ENCODE measurements at places on chromosomes 3 and 15.

GRCh38 chr15:60635507-60636352 lies 156.8 kb upstream of the ICE2 start:
- DNase-seq: no peak
- no peaks in the 10 kb centered on the region for H3K4me1 ChIP-seq
- H3K4me3 ChIP-seq: no peak overlapping the region
- no peaks in the 10 kb centered on the region for H3K27me3 ChIP-seq
- H3K27ac ChIP-seq: no peak overlapping the region
- H3K36me3 ChIP-seq: no peaks in the 10 kb centered on the region

DNA sequence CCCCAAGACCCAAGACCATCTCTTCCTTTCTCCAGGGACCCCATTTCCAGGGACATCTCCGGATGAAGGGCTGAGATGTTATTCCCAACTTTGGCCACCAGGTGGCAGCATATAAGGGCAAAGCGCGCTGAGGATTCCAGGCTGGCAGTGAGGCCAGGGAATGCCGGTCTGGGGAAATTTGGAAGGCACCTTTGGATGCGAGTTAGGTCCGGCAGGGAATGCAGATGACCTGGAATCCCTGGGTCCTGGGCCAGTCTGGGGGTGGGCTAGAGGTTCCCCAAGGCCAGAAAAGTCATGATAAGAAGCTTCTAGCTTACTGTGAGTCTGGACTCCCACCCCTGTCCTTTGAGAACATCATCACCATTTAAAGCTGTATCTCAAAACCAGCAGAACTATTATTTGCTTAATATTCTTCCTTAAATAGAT lies 1.6 kb upstream of the CHST13 start:
- H3K4me3 ChIP-seq: no peak overlapping the region
- no peaks in the 10 kb centered on the region for H3K36me3 ChIP-seq
- peak; percentile 54 for DNase-seq
- H3K27ac ChIP-seq: no peak overlapping the region

GRCh38 chr15:89795996-89796395 lies 18.7 kb downstream of the ANPEP start:
- H3K4me1 ChIP-seq: no peaks in the 10 kb centered on the region
- H3K27ac ChIP-seq: no peak overlapping the region
- H3K36me3 ChIP-seq: no peaks in the 10 kb centered on the region

- H3K27me3 ChIP-seq: no peaks in the 10 kb centered on the region
- no peak overlapping the region for H3K4me3 ChIP-seq
- peaks cover 3% of the 10 kb centered on the region for H3K4me1 ChIP-seq
- H3K36me3 ChIP-seq: no peaks in the 10 kb centered on the region
- no peak overlapping the region for H3K27ac ChIP-seq
Observed at GRCh38 chr3:168071591-168072322, 24.0 kb downstream of the GOLIM4 start.

- H3K4me1 ChIP-seq: no peaks in the 10 kb centered on the region
- no peak overlapping the region for H3K27ac ChIP-seq
- DNase-seq: no peak
- H3K36me3 ChIP-seq: no peaks in the 10 kb centered on the region
Observed at GRCh38 chr3:189727898-189728297, 96.7 kb downstream of the TP63 start.

DNA sequence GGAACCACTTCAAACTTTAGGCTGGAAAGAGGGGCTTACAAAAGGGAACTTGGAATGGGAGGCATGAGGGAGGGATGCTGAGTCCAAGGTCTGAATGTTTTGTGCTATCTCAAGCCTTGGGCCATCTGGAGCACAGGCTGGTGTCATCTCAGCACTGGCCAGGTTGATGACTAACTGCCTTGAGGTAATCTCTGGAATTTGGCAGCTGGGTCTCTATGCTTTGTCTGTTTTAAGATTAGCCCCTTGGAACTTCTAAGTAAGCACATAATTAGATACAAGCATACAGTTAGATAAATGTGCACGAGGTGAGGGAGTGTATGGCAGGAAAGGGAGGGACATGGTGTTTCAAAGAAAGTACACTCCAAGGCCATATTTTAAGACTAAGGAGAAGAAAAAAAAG lies 252.4 kb upstream of the CCDC54 start:
- no peak overlapping the region for H3K4me3 ChIP-seq
- no peaks in the 10 kb centered on the region for H3K36me3 ChIP-seq
- no peak for DNase-seq
- H3K27me3 ChIP-seq: no peaks in the 10 kb centered on the region
- no peaks in the 10 kb centered on the region for H3K4me1 ChIP-seq
- no peak overlapping the region for H3K27ac ChIP-seq

DNA sequence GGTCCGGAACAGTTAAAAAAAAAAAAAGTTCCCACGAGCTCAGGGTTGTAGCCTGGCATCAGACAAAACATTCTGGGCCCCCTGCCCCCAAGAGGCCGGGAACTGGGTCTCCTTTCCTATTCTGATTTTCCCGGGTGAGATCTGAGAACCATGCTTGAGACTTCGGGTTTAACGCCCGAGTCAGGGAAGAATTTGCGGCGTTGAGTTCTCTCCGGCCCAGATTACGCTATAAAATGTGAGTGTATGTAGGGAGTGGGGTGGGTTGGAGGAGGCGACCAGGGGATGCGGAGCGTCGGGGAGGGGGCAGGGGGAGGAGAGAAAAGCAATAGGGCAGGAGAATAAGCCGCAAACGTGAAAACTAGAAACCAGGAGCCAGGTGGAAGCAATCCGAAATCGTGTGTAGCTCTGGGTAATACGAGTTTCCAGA lies 2.7 kb downstream of the ZIC1 start:
- DNase-seq: no peak
- H3K27me3 ChIP-seq: peaks cover 100% of the 10 kb centered on the region
- peaks cover 25% of the 10 kb centered on the region for H3K4me1 ChIP-seq
- H3K36me3 ChIP-seq: no peaks in the 10 kb centered on the region
- H3K4me3 ChIP-seq: no peak overlapping the region

- no peaks in the 10 kb centered on the region for H3K4me1 ChIP-seq
- H3K27me3 ChIP-seq: no peaks in the 10 kb centered on the region
- DNase-seq: no peak
Observed at GRCh38 chr15:69071260-69071659, 56.8 kb downstream of the NOX5 start.

DNA sequence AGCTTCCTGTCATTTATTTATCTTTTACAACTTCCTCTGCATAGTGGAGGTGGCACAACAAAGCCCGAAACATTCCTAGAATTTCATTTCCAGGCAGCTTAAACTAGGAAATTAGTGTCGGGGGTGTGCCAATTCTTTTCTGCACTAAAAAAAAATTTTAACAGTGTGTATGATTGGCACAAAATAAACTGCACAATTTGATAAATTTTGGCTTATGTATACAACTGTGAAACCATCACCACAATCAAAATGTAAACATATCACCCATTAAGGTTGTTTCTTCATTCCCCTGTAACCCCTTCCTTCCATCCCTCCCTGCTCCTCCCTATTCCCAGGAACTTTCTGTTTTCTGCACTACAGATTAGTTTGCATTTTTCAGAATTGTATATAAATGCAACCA lies 54.7 kb downstream of the RPL39L start:
- H3K4me3 ChIP-seq: no peak overlapping the region
- no peaks in the 10 kb centered on the region for H3K27me3 ChIP-seq
- no peaks in the 10 kb centered on the region for H3K36me3 ChIP-seq
- no peaks in the 10 kb centered on the region for H3K4me1 ChIP-seq

GRCh38 chr3:32506466-32506865 lies 3.8 kb upstream of the CMTM6 start:
- no peaks in the 10 kb centered on the region for H3K27me3 ChIP-seq
- H3K36me3 ChIP-seq: no peaks in the 10 kb centered on the region
- no peak for DNase-seq
- H3K4me3 ChIP-seq: no peak overlapping the region
- H3K4me1 ChIP-seq: peaks cover 12% of the 10 kb centered on the region
- no peak overlapping the region for H3K27ac ChIP-seq

GRCh38 chr3:125061170-125061569 lies 5.4 kb upstream of the HEG1 start:
- H3K4me3 ChIP-seq: no peak overlapping the region
- H3K36me3 ChIP-seq: no peaks in the 10 kb centered on the region
- DNase-seq: no peak

DNA sequence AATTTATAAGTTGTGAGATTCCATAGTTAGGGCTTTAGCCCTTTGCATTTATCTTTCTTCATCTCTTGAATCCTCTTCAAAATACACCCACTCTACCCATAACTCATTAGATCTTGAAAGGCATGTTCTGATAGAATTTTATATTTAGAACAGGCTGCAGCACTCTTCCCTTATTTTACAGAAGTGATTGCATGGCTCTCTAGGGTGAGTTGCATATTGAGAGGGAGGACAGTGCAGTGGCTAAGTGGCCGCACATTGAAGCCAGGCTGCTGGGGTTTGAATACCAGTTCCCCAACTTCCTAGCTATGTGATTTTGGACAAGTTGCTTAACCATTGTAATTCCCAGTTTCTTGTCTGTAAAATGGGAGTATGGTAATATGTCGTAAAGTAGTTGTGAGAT lies 2.5 kb downstream of the CD86 start:
- H3K27me3 ChIP-seq: no peaks in the 10 kb centered on the region
- no peak for DNase-seq
- no peaks in the 10 kb centered on the region for H3K36me3 ChIP-seq
- H3K4me3 ChIP-seq: no peak overlapping the region
- H3K27ac ChIP-seq: no peak overlapping the region

GRCh38 chr15:58710701-58711100 lies 38.8 kb downstream of the ADAM10 start:
- no peaks in the 10 kb centered on the region for H3K4me1 ChIP-seq
- DNase-seq: no peak

DNA sequence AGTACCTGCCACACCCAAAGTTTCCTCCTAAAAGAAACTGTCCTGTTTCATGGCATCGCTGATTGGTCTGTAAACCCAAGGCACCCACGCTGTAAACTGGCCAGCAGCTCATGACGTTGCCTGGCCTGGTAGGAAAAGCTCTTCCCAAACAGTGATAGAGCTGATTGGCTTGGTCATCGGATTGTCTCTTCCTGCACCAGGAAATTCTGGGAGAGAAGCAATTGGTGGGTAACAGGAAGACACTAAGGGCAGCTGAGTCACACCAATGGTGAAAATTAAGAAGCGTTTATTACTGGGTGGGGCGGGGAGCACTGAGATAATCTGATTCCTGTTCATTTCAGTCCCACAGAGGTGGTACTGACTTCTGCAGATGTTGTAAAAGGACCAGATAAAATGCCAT lies 31.0 kb downstream of the KLHL6 start:
- no peaks in the 10 kb centered on the region for H3K27me3 ChIP-seq
- H3K4me1 ChIP-seq: no peaks in the 10 kb centered on the region
- H3K27ac ChIP-seq: no peak overlapping the region

DNA sequence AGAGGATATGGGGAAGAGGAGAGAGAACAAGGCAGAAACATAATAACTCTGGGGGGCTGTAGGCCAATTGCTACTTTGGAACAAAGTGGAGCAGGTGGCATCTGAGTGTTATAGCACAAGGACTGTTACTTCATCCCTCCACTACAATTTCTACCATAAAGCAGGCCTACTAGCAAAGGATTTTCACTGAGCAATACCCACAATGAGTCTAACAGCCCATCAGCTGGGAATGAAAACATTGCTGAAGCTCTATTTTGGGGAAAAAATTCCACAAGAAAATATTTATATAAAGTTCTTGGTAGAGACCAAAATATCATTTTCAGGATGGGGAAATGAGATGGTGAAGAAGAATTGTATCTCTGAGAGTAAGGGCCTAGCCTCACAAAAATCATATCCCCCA lies 3.6 kb upstream of the SHC4 start:
- no peak overlapping the region for H3K4me3 ChIP-seq
- no peak for DNase-seq
- no peak overlapping the region for H3K27ac ChIP-seq
- H3K36me3 ChIP-seq: no peaks in the 10 kb centered on the region
- peaks cover 19% of the 10 kb centered on the region for H3K4me1 ChIP-seq

- no peaks in the 10 kb centered on the region for H3K27me3 ChIP-seq
- H3K27ac ChIP-seq: no peak overlapping the region
- H3K4me1 ChIP-seq: no peaks in the 10 kb centered on the region
- H3K4me3 ChIP-seq: no peak overlapping the region
- no peak for DNase-seq
Observed at GRCh38 chr15:85595804-85596536, 198.8 kb downstream of the KLHL25 start.

DNA sequence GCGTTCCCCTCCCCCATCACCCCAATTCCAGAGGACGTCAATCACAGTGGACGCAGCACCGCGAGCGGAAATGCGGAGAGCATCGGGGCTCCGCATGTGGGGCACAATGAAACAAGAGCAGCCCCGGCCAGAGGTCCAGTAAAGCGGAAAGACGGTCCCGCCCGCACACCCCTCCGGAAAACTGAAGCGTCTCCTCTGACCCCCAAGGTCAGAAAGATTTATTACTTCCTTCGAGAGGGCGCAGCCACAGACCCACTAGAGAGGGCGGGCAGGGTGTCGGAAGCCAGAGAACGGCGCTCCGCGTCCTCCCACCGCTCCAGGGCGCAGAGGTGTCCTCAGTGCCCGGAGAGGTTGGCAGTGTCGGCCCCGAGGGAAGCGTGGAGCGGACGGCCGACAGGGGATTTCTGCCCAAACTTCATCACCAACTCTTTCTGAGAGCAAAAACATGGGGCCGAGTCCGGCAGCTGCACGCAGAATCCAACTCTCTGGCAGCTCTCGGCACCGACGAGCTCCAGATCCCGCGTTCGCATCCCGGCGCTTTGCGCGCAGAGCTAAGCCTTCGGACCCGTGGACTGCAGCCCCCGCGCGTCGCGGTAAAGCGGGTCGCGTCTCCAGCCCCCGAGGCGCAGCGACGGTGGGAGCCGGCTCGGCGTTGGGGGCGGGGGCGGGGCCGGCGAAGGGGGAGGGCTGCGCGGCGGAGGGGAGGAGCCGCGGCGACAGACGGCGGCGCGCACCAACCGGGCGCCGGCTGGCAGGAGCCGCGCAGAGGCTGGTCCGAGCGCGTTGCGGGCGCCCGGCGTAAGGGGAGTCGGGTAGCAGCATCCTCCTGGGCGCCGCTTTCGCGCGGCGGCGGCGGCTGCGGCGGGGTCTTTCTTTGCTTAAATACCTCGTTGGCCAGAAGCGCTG lies at the start of gene CHST2:
CHST2 (plus strand) TSS at position 763 of the 906 bp plus-strand sequence. CDS start 1,046 bp downstream, outside the sequence.
- H3K27ac ChIP-seq: peak within 1 kb of the TSS; percentile 81
- peak; percentile 65 for DNase-seq
- H3K4me3 ChIP-seq: peak within 1 kb of the TSS; percentile 55
- H3K36me3 ChIP-seq: no peaks in the 10 kb centered on the region
- no peaks in the 10 kb centered on the region for H3K4me1 ChIP-seq
- peaks cover 54% of the 10 kb centered on the region for H3K27me3 ChIP-seq

GRCh38 chr3:98655666-98656065 lies 62.3 kb upstream of the CPOX start:
- no peak overlapping the region for H3K27ac ChIP-seq
- no peak for DNase-seq
- peaks cover 16% of the 10 kb centered on the region for H3K27me3 ChIP-seq

Data from transverse colon (tissue), 4 donors.